ENCODE measurements at places on chromosomes 1 and 21.

DNA sequence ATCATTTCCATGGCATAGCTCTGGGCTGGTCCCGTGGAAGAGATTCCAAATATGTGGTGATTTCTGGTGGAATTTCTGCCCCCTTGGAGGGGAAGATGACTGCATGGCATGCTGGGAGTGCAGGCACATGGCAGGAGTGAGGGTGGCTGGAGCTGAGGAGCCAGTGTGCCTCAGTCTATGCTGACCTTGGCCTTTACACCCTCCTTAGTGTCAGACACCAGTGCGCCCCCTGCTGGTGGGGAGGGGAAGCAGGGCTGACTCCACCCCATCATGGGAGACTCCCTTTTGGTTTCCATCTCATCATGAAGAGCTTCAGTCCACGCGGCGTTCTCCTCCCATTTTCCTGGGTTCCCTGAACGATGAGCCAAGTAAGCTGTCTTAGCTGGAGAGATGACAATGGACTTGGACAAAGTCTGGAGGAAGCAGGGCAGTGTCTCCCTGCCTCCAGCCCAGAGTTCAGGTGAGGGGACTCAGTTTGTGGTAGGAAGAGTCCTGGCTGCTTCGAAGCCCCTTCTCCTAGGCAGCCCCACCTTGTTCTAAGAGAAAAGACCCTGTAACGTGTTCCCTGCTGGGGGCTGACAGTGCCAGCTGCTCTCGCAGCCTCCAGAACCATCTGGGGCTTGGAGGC is 10.3 kb downstream of the ALX3 start:
- DNase-seq = no peak

DNA sequence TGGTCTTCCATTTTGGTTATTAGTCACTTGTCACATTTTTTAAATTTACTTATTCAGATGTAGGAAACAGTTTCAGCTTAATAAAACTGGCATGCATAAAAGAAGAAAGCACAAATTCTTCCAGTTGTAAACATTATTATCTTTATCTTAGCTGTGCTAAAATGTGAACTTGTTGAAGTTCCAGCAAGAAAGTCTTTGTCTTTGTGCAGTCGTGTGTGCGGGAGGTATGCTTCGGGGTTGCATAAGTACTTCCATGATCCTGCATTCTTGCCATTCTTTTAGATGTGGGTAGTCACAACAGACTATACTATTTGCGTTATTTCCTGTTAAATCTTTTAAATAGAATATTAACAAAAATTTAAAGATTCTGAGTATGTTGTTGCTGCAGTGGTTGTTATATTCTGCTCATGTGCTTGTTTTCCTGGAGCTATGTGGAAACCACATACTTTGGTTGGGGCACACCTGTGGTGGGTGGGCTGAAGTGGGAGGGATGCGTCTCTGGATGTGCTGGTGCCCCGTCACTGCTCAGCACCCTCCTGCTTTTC is 49.9 kb downstream of the CBS start:
- DNase-seq = no peak

DNA sequence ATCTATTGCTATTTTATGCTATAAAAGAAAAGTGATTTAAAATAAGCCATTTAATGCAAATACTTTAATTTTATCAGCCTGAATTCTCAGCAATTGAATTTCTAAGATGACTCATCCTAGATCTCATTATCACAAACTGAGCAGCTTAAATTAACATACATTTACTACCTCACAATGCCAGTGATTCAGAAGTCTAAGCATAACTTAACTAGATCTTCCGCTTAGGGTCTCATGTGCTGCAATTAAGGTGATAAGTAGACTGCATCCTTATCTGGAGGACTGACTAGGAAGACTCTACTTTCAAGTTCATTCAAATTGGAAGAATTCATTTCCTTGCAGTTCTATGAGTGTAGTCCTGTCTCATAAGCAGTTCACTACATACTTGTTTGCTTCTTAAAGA is 286.6 kb downstream of the COL11A1 start:
- DNase-seq = no peak

- no peak for DNase-seq
Measured at GRCh38 chr1:18646786-18647410, 16.3 kb downstream of the PAX7 start.

- no peak for DNase-seq
Measured at GRCh38 chr1:98887507-98887906, 117.2 kb downstream of the PLPPR5 start.

DNA sequence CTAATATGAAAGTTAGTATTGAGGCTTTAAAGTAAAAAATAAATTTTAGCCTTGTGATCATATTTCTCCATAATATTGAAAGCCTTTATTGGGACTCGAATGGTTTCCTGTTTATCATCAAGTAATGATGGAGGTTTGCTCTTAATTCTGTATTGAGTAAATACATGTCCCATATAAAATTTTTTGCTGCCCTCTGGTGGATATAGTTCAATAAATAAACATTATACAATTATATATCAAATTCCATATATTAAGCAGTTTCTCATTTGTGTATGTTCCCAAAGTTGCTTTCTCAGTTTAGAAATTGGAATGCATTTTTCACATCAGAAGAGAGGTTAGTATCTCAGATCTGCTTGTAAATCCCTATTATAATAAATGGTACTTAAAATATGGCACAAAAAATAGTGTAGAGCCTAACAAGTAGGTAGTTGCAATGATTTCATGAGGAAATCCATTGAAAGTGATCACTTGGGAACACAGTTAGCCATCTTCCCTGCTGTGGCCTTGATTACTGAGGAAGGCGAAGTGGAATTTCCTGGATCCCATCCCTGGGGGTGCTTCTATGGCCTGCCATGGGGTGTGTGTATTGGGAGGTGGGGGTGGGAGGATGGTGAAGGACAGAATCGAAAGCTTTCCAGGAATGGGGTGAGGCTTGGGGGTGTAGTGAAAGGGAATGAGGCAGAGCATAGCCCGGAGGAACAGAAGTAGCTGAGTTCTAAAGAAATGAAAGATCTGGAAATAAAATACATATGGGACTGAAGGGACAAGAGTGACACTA is 84.1 kb upstream of the C21orf91 start:
- peak; percentile 72 for DNase-seq

DNA sequence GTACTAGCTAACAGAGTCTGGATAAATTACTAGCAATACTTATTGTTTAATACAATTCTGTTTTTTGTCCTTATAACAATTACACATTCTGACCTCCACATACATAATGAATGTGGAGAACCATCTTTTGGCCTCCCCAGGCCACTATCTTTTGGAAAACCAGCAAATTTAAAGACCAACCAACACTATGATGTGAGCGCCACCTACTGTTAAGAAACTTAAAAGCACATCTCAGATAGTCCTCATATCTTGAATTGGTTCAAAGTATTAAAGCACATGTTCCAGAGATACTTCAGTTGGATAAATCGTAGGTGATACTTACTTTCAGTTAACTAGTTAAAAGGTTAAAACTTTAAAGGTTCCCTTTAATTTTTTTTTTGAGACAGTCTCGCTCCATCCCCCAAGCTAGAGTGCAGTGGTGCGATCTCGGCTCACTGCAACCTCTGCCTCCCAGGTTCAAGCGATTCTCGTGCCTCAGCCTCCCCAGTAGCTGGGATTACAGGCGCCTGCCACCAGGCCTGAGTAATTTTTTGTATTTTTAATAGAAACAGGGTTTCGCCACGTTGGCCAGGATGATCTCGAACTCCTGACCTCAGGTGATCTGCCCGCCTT is 29.3 kb upstream of the USP1 start:
- peak; percentile 37 for DNase-seq

- DNase-seq = peak; percentile 77
Measured at GRCh38 chr1:100794748-100795645, 75.5 kb downstream of the VCAM1 start.

All from COR-L47 (cell line).